ENCODE measurements at places on chromosomes 7 and 10.

GRCh38 chr7:40234046-40234445 is 99.2 kb downstream of the SUGCT start:
- no peak for DNase-seq

GRCh38 chr7:88046839-88047573 is 113.0 kb downstream of the ADAM22 start:
- no peak for DNase-seq

GRCh38 chr7:20249920-20250319 is 32.7 kb upstream of the MACC1 start:
- DNase-seq, result no peak

GRCh38 chr7:85851571-85852193 is 664.8 kb upstream of the SEMA3D start:
- peak; percentile 63 for DNase-seq

- DNase-seq, result no peak
Measured at GRCh38 chr10:31937371-31937770, 8.7 kb upstream of the ARHGAP12 start.

DNA sequence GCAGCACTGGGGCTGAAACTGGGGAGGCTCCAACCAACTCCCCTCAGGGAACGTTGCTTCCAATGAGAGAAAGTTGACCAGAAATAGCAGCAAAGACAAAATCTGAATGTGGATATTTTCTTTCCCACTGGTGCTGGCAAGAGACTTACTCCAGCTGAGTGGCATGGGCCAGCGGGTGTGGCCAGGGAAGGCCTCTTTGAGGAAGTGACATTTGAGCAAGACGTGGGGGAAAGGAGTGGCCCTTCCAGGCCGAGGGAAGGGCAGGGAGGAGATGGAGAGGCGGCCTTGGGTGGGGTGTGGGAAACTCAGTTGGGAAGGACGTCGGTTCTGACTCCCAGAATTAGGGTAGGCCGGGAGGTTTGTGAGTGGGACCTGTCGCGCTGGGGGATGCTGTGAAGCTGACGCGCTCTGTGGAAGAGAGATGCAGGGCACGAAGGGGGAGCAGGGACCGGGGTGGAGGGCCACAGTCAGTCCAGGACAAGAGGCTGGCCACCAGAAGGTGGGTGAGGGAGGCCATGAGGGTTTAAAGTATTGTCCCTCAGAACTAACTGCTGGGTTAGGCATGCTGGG is 96.7 kb upstream of the IKZF1 start:
- DNase-seq, result no peak

DNA sequence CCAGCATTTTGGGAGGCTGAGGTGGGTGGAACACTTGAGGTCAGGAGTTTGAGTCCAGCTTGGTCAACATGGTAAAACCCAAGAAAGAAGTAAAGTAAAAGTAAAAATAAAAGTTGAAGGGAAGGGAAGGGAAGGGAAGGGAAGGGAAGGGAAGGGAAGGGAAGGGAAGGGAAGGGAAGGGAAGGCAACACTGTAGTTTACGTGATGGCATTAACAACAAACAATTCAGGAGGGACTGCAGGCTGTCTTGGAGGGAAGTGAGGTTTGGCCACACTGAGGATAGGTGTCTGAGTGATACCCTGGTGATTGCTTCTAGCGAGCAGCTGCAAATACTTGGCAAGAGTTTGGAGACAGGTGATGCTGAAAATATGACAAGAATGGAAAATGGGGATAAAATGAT is 298.0 kb downstream of the CALN1 start:
- DNase-seq, result no peak

- no peak for DNase-seq
Measured at GRCh38 chr10:86929468-86930380, 27.7 kb downstream of the MMRN2 start.

- DNase-seq, result peak; percentile 53
Measured at GRCh38 chr7:54788664-54789063, 29.7 kb upstream of the SEC61G start.

DNA sequence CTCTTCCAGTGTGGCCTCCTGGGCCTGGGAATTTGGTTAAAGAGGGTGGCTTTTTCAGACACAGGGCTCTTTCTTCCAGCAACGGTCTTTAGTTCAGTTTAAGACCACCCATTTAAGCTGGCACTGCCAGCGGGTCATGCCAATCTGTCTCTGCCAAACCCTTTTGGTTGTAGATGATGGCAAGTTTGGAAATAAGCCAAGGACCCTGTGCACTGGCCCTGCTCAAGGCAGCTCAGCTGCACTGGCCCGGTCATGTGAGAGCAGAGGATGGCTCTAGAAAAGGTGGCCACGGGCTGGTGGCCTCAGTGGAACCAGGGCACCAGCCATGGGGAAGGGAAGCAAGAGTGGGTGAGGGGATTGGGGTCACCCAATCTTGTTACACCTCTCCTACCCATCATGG is 294.1 kb downstream of the GLRX3 start:
- no peak for DNase-seq

Data from Karpas-422 (cell line).